ENCODE measurements at places on chromosomes 13 and 19.
A peak's percentile ranks its signal among the peaks of the same experiment; 100 is the strongest.

GRCh38 chr19:5977785-5978605, at the start of gene RANBP3:
TSS of gene RANBP3 (minus strand) at chr19:5978140. CDS start at chr19:5978082, 58 bp downstream.
- peak; percentile 99 for DNase-seq

- peak; percentile 82 for DNase-seq
These were observed at the start of gene ZNF763 for GRCh38 chr19:11964858-11965645. TSS of gene ZNF763 (plus strand) at chr19:11965040. CDS start at chr19:11965209, 169 bp downstream.

GRCh38 chr19:311813-312261, 20.6 kb upstream of the PLPP2 start:
- no peak for DNase-seq

DNA sequence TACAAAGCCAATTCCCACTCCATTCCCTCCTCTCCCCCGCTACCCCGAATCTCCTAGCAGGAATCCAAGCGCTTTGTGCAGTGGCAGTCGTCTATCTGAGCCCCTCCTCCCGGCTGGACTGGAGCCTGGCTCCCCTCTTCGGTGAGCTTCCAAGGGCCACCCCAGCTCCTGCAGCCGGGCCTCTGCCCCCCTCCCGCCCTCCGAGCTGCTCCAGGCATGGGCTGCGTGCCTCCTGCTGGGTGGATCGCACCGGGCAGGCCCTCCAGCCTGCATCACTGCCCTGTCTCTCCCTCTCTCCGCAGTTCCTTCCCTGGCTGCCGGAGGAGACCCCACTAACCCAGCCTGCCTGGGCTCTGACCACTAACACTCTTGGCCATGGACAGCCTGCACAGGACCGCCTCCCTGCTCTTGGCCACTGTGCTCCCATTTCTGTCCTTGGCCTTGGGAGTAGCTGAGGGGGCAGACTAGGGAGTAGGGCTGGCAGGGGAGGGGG, 12.9 kb upstream of the LENG8 start:
- no peak for DNase-seq

DNA sequence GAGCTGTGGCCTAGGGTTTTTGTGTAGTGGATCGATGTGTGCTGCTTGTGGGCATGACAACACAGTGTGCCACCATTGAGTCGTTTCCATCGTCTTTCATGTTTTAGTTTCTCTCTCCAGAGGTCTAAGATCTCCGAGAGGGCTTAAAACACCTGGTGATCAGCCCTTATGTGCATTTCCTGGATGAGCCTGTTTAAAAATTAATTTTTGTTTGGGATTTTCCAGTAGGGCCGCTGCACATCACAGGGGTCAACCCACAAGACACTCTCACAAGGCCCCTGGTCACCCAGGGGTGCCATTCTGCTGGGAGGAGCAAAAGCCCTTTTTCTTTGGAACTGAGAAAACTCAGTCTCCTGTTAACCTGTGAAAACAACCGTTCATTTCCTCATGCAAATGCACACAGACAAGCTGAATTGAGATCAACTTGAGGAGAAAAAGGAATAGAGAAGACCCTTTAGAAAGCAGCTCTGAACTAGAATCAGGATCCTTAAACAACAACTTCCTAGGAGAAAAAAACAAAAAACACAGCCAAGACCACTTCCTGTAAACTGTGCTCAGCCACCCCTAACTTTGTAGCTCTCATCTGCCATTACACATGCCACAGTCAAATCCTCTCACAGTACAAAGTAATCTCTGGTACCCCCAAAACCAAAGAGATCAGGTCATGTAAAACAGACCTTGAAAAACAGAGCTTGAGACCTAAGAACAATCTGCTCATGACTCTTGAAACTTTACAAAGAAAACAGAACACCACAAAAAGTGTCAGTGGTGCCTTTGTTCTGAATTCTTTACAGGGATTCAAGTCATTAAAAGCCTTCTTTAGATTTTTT, 8.3 kb upstream of the MTRF1 start:
- DNase-seq = no peak
